ENCODE measurements at places on chromosomes 6 and 20.

DNA sequence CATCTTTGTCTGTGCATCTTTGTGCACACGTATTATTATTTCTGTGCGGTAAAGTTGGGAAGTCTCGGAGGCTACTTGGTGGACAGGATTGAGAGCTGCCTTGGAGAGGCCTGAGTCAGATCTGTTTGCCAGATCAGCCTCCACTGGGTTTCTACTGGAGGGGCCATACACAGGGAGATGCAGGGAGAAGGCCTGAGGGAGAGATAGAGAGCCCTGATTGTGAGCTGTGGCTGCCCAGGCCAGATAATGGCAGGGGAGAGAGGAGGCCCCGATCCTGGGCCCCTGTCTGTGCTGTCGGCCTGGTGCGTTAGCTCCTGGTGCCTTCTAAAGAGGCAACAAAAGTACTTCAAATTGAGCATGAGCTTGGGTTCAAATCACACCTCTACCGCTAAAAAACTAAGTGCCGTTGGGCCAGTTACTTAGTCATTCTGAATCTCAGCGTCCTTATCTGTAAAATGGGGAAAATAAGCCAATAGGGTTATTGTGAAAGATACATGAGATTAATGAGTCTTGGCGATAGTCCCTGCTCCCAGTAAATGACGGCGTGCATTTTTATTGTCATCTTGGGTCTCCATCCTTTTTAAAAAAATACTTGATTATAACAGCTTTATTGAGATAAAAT lies 27.6 kb upstream of the ADA start:
- no peak for DNase-seq

DNA sequence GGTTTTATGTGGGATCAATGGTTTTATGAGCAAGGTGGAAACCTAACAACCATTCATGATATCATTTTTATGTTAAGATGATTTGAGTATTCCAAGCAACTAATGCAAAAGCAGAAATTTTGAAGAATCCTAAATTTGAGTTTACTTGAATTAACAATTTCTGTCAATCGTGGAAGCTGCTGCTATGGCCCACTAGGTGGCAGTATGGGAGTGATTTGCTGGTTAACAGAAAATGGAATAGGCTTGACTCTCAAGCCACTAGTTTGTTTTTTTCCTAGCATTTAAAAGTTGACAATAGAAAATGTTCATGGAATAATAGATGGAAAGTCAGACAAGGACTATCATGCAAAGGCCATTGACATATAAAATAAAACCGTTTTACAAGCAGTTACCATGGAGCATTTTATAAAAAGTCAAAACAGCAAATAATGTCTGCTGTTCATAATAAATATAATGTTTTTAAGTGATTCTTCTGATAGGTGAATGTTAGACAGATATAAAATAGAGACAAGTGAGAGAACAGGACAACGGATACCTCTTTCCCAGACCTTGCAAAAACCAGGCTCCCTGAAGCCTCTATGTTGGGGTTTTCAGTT lies 43.0 kb upstream of the TMEM200A start:
- peak; percentile 7 for DNase-seq

GRCh38 chr6:54262971-54263370 lies 45.3 kb upstream of the TINAG start:
- DNase-seq, result no peak

GRCh38 chr6:106572436-106572835 lies 56.9 kb downstream of the RTN4IP1 start:
- DNase-seq, result no peak

- DNase-seq, result peak; percentile 62
Observed at GRCh38 chr20:48995589-48995988, 50.5 kb upstream of the CSE1L start.

DNA sequence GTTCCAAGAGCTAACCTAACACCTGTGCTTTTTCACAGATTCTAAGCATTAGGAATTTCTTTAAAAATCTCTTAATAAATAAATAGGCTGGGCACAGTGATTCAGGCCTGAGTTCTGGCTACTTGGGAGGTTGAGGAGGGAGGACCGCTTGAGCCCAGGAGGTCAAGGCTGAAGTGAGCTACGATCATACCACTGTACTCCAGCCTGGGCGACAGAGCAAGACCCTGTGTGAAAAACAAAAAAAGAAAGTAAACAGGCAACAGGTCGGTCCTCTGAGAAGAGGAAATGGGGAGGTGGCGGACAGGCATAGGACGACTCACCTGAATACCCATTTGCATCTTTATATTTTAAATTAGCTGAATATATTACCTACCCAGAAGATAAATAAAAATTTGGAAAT lies 26.5 kb downstream of the GMDS start:
- DNase-seq, result no peak

DNA sequence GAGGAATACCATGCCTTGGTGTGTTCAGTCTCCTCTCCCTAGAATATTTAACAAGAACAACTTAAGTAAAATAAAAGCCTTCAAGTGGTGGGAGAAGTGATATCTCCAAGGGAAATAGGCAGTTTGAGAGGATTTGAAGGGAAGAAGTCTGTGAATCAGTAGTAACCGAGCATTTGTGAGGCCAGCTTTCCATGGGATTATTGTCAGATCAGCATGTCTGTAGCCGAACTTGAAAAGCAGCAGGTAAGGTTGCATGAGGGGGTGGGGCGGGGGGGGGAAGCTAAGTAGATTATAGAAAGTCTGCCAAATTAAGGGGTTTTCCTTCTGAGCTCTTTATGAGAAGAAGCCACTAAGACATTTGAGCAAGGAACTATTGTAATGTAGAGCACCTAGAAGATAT lies 92.6 kb downstream of the GRIK2 start:
- DNase-seq, result no peak

DNA sequence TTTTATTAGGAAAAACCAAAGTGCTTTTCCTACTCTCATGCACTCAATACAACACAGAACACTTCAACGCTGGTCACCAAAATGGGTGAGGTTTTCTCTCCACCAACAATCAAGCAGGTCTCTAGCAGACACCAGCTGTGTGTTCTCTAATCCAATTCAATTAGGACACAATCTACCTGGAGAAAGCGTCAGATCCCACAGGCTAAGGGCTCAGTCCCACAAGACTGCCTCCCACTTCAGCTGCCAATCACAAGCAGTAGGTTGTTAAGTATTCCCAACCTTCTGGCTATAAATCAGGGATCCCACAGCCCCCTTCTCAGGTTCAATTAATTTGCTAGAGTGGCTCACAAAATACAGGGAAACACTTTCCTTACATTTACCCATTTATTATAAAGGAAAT lies 47.7 kb downstream of the STMND1 start:
- no peak for DNase-seq

DNA sequence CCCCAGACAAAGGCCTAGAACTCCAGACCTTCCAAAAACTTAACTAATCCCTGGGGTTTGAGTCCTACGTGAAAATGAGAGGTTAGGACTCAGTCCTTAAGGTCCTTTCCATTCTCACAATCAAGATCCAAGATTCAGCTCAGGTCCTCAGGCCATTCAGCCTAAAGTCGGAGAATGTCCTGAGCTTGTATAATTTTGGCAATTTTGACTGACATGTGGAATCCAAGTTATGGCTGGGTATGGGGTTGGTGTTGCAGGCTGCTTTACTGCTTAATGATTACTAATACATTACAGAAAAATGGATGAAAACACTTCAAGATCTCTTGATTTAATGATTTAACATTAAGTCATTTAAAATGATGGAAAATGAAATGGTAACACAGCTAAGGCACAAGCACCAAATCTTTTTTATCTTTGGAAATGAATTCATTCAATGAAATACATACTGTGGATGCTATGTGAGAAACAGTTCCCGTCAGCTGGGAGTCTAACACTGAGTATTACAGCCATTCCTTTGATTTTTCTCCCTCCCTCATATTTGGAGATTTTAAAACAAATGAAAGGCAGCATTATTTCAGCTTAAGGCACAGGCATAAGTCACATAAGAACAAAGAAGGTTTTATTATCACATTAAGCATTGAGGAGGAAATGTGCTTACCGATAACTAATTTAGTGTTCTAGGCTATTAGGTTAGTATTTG lies 1.3 kb downstream of the ARHGAP18 start:
- DNase-seq, result no peak

DNA sequence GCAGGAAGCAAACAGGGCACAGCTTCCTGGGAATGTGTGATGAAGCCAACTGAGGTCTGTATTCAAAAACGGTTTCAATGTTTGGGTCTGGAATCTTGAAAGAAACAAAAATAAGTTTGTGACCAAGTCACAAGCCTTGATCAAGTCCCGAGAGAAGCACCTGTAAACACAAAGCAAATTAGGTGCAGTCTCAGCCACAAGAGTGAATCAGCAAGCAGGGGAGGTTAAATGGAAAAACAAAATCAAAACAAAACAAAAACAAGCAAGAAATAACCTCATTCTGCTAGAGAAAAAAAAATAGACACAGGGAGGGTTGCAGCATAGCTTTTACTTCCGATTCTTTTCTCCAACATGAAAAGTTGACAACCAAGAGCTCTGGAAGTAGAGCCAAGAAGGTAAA lies 201.7 kb downstream of the CLIC5 start:
- no peak for DNase-seq

DNA sequence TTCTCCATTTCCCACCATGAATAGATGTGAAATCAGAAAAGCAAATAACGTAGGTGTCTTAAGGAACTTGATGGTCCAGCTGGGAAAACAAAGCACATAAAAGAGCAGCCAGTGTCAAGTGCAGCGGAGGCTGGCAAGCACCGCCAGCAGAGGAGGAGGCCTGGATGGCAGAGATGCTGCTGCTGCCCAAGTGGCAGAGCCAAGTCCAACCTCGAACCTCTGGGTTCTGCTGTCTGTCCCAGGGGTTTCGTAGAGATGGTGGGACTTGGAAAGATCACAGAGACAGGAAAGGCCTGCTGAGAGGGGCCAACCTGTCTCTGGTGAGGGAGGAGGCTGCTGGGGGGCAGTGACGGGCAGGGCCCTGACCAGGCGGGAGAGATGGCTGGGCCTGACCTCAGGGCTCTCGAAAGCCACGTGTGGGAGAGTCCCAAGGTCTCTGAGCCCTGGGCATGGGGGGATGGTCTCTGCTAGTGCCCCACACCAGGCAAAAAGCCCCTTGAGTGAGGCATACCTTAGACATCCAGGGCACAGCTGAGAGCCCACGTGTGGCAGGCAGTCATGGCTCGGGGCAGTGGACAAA lies 77.3 kb downstream of the TCP11 start:
- DNase-seq, result no peak

DNA sequence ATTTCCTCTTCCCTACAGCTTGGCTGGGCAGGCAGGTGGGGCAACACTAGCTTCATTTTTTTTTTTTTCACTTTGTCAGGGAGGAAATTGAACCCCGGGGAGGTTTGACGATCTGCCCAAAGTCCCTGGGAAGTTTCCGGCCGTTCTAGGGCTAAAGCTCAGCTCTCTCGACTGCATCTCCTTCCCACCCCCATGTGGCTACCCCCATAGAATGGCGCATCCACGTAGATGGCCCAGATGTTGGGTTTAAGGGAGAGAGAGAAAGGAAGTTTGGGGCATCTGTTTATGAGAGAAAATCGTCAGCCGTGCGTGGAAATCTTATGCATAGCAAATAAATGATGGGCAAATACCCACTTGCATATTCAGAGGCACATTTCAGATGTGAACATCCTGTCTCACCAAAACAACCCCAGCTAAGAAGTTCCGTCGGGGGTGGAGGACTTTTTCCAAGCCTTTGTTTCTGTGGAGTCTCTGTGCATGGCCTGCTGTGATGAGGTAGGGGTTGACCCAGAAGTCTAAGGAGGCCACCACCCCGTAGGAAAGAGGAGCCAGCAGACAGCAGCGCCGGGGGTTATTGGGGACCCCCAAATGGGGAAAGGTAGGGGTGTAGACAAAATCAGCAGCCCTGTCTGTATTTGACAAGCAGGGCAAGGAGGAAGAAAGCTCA lies 40.5 kb upstream of the ZNF831 start:
- DNase-seq, result no peak

- peak; percentile 98 for DNase-seq
Observed at GRCh38 chr6:53287336-53288225, 61.2 kb downstream of the ELOVL5 start.

- DNase-seq, result no peak
Observed at GRCh38 chr6:110322151-110322873, 35.8 kb downstream of the METTL24 start.

GRCh38 chr6:153101461-153101860 lies 29.6 kb downstream of the RGS17 start:
- DNase-seq, result no peak

- no peak for DNase-seq
Observed at GRCh38 chr6:147117580-147117979, 86.6 kb upstream of the STXBP5 start.

DNA sequence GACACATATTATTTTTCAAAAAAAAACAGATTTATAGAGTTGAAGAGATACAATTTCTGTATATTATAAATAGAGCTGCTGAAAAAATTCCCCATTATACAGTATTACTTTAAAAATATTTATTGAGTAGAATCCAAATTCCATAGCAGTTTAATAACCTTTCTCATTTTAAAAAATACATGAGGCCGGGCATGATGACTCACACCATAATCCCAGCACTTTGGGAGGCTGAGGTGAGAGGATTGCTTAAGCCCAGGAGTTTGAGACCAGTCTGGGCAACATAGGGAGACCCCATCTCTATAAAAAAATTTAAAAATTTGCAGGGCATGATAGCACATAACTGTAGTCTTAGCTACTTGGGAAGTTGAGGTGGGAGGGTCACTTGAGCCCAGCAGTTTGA lies 13.0 kb downstream of the ATRN start:
- no peak for DNase-seq

GRCh38 chr6:105038259-105038658 lies 81.4 kb downstream of the LIN28B start:
- DNase-seq, result no peak

- no peak for DNase-seq
Observed at GRCh38 chr20:51801122-51801822, 1.0 kb downstream of the SALL4 start.

DNA sequence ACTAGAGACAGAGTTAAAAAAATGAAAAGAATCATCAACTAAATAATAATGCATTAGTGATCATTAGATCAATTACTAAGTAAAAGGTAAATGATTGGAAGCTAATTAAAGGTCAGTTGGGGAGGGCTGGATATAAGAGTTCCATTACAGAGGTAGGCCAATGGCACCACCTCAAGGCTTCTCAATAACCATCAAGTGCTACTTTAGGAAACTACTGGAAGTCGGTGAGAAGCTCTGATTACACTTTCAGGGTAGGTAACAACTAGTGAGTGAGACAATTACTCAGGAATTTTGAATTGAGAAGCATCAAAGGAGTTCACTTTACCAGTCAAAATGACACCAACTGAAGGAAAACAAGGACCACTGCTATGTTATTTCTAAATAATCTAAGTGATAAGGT lies 90.2 kb upstream of the HDAC2 start:
- DNase-seq, result no peak

DNA sequence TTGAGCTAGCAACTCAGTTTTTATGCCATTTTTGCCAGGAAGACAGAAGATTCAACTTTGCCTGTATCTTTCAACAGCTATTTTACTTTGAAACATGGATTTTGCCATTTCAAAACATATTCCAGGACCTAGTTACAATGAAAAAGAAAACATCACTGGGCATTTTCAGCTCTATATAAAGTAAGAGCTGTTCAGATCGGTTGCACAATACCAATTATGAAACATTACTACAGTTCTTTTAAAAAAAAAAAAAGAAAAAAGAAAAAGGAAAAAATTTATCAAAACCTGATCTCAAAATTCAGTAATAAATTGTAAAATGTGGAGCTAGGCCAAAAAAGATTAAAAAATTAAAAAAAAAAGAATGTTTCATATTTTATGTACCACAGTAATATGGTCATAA lies 15.6 kb downstream of the BCLAF1 start:
- no peak for DNase-seq

- DNase-seq, result no peak
Observed at GRCh38 chr6:10613723-10614122, 80.7 kb downstream of the C6orf52 start.
